ENCODE measurements at places on chromosomes 2 and 18.

DNA sequence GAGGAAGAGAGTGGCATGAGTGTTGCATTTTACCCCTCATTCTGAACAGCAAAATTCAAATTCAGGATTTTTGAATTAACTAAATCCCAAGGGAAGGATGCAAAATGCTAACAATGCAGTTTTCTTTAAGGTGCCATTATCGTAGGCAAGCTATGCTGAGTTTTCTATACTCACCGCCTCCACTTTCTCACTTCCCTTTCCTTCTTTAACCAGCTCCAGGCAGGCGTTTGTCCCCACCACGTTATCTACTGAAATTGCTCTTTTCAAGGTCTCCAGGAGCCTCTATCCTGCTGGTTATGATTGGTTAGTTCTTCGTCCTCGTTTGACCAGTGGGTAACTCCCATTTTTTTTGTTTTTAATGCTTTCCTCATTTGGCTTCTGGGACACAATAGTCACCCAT, 1.8 kb upstream of the CPO start:
- DNase-seq, result no peak

GRCh38 chr2:112658301-112658700, 12.6 kb downstream of the SLC20A1 start:
- no peak for DNase-seq

DNA sequence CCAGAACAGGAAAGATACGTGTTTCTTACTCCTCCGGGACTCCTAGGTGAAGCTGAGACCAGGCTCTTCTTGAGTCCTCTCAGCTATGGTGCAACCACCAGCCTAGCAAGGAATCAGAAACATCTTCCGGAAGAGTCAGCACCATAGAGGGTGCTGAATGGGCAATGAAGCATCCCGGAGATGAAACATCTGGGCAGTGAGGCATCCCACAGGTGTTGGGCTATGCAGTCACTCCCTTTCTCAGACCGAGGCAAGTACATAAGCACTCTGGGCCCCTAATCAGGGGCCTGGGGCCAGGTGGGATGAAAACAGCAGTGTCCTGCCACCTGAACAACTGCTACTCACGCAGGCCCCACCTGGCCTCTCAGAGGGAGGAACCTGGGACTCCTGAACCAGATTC, 1.4 kb upstream of the CAPN10 start:
- DNase-seq, result no peak

DNA sequence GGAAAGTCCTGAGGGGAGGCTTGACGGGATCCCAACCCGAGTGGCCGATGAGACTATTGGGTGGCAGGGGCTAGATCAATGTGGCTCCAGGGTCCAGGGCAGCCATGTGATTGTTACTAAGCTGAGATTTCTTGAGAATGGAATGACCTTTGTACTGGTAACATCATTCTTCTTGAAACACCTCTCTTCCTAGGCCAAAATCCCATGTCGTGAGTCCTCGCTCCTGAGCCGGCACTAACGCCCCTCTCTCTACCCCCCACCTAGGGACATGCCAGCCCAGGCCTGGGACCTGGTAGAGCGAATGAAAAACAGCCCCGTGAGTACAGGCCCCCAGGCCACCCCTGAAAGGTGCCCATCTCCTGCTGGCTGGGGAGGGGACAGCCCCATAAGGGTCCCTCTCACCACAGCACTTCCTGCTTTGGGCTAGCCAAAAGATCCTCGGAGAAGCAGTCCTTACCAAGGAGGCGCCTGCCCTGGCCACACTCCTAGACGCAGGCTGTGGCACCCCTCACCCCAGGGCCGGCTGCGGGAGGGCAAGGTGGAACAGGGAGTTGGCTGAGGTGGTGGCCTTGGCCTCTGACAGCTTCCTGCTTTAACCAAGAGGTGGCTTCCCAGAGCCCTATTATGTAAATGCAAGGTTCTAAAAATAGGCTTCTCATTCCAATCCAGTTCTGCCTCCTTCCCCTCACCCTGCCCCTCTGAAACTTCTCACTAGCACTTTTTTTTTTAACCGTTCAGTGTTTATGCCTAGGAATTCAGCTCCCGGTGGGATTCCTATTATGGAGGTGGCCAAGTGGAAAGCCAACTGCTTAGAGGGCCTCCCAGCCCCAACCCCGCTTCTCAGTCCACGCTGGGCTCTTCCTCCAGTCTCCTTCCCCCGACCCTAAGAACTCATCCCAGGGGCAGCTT, 126.6 kb upstream of the PPP1CB start:
- no peak for DNase-seq

DNA sequence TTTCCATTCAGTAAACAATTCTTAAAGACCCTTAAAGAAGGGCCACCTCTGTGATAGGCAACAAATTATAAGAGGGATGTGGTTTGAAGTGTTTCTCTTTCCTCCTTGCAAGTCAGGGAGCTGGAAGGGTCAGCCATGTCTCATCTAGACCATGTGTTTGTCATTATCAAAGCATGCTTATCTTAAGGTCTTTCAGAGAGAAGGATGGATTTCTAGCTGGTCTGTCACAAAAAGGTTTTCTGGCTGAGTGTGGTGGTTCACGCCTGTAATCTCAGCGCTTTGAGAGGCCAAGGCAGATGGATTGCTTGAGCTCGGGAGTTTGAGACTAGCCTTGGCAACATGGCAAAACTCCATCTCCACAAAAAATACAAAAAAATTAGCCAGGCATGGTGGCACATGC, 59.2 kb upstream of the PEX13 start:
- peak; percentile 20 for DNase-seq

GRCh38 chr2:96258166-96259022, 7.4 kb downstream of the TMEM127 start:
- no peak for DNase-seq

GRCh38 chr2:102033031-102033749, 41.4 kb downstream of the IL1R2 start:
- no peak for DNase-seq

GRCh38 chr2:101580528-101580927, 105.6 kb upstream of the RFX8 start:
- DNase-seq, result no peak

- DNase-seq, result no peak
Observed at GRCh38 chr18:48472610-48473009, 63.4 kb upstream of the ZBTB7C start.

GRCh38 chr2:20035955-20036666, 15.3 kb downstream of the LAPTM4A start:
- no peak for DNase-seq

DNA sequence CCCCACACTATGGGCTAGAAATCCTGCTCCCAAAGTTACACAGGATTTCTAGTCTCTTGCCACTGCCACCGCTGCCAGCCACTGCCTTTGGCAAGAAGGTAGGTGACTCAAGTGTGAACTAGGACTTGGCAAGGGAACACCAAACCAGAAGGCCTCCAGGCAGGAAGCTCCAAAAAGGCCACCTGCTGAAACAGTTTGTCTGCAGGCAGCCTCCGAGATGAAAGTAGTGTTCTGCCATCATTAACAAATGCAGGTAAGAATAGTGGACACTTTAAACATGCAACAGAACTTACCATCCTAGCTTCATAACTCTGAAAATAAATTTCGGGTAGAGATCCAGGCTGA, 3.9 kb downstream of the ANKRD44 start:
- DNase-seq, result no peak

DNA sequence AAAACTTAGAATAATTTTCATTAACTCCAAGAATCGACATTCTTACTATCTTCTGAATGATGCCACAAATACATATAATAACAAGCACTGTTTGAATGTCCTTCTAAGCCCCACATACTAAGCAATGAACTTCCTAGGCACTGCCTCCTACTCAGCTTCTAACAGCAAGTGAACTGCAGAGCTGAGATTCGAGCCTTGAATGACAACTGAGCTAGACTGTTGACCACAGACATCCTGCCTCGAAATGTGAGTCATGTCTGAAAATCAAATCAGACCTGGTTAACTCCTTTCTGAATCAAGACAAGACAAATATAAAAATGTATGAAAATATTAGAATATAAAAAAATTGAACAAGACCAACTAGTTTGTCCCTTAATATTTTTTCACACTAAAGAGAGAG, 108.1 kb downstream of the MYT1L start:
- DNase-seq, result no peak

DNA sequence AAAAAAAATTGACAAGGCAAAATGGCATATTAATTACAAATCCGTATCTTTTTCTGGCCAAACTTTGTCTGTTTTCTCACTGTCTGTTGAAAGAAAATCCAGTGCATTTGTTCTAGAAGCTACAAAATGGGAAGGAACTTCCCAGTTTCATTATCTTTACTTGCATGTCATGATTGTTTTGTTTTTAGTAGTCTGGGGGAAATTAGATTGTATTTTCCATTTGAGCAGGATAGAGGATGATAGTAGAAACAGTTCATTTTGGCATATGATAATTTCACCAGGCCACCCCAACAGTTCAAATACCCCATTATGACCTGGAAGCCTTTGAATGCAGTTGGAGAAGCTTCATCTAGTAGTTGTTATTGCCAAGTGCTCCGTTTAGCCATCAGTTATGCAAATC, 77.5 kb upstream of the RANBP2 start:
- no peak for DNase-seq

- peak; percentile 82 for DNase-seq
Observed at GRCh38 chr2:172038604-172039003, 38.9 kb downstream of the METAP1D start.

DNA sequence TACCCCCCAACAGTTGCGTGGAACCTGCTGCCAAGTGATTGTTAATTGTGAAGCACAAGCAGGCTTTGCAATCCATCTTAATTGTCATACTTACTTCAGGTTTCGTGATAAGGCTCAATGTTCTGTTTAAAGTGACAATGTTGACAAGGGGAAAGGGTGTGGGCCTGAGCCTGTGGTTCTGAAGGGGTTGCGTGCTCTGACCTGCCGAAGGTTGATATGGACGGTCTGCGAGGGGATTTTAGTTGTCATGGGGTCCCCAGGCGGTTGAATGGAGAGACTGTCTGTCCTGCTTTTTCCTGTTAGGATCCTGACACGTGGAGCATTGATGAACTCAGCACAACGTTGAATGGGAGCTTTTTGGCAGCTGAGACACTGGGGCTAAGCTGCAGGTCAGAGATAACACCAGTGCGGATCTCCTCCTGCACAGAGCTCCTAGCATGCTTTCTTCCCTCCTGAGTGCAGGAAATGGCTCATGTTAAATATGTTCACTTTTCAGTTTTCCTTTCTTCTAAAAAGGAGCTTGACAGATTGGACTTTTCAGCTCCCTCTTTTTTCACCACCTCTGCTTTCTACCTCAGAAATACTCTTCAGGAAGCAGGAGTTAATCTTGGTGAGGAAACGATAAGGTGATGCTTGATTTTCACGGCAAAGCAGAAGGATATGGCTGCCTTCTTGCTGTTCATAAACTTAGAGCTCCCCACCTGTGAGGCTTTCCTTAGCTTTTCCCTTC, 62.9 kb upstream of the ZEB2 start:
- DNase-seq, result no peak

Data from BJ (cell line).